ENCODE measurements at places on chromosomes 1 and 21.

DNA sequence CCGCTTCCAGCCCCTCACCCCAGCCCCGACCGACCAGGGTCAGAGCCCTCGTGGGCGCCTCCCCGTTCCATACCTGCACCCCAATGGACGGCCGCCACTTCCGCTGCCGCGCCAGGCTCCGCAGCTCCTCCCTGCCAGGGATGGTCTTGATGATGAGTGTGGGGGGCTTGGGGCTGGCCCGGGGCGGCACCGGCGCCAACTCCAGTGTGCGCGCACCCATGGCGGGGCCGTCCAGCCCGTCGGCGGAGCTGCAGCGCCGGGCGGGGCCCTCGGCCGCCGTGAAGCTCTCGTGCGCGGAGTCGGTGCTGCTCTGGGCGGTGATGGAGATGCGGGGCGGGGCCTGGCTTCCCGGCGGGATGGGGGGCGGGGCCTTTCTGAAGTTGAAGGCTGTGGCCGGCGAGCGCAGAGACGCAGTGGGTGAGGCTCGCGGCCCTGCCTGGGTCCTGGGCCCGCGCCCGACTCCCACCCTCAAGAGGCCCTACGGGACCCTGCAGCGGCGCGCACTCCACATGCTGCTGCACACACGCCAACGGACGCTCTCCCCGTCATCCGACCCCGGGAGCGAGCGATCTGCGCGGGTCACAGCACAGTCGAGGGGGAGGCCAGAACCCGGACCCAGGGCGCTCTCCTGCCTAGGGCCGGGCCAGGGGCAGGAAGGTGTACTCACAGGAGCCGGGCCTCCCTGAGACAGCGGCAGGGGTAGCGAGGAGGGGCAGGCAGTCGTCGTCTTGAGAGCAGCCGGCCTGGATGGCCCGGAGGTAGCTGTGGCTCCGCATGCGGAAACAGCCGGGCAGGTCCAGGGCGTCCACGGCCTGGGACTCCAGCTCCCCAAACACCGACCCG lies 26.1 kb upstream of the SMIM12 start:
- peaks cover 4% of the 10 kb centered on the region for H3K4me1 ChIP-seq
- no peak overlapping the region for H3K27ac ChIP-seq
- DNase-seq, result peak; percentile 79
- H3K36me3 ChIP-seq, result no peaks in the 10 kb centered on the region
- peak overlapping the region; percentile 66 for H3K4me3 ChIP-seq
- peaks cover 70% of the 10 kb centered on the region for H3K27me3 ChIP-seq

DNA sequence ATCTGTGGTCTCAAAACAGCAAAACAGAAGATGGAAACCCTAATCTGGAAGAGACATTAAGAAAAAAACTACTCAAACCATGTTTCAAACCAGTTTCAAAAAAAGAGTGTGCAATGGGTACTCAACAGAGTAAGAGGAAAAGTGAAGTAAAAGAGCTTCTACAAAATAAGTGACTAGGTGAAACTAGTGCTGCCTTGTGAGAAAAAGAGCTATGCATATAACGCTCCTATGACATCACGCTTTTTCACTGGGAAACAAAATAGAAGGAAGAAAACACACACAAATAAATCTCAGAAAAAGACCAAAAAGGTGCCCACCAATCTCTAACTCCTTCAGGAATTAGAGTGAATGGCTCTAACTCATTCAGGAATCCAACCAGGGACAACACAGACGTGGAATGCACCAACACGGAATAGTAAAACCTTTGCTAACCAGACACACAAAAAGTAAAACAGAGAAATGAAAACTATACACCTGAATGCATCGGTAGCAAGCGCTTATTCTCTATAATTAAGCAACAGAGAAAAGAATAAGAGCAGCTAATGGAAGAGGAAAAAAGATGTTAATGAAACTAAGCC lies 1.3 kb downstream of the FOXJ3 start:
- peak overlapping the region; percentile 93 for H3K27ac ChIP-seq
- H3K4me3 ChIP-seq, result peak overlapping the region; percentile 94
- H3K4me1 ChIP-seq, result peaks cover 62% of the 10 kb centered on the region

DNA sequence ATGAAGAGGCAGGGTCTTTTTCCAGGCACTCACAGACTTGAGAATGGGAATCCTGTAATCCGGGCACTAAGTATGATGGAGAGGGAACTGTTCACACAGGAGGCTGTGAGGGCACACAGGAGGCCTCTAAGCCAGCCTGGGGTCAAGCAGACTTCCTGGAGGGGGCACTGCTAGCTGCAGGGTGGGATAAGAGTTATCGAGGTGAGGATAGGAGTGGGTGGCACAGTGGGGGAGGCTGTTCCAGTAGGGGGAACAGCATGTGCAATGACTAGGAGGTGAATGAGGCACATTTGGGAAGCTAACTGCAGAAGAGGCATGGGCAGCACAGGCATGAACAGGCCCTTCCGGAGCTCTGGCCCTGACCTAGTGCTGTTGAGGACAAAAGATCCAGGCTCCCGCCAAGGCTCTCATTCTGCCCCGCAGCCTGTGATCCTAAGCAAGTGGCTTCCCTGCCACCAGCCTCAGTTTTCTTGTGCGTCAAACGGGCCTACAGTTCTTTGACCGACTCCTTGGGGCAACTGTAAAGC lies 216.7 kb downstream of the TRABD2B start:
- DNase-seq, result no peak
- H3K4me3 ChIP-seq, result no peak overlapping the region
- no peaks in the 10 kb centered on the region for H3K4me1 ChIP-seq
- no peak overlapping the region for H3K27ac ChIP-seq
- peaks cover 4% of the 10 kb centered on the region for H3K27me3 ChIP-seq

DNA sequence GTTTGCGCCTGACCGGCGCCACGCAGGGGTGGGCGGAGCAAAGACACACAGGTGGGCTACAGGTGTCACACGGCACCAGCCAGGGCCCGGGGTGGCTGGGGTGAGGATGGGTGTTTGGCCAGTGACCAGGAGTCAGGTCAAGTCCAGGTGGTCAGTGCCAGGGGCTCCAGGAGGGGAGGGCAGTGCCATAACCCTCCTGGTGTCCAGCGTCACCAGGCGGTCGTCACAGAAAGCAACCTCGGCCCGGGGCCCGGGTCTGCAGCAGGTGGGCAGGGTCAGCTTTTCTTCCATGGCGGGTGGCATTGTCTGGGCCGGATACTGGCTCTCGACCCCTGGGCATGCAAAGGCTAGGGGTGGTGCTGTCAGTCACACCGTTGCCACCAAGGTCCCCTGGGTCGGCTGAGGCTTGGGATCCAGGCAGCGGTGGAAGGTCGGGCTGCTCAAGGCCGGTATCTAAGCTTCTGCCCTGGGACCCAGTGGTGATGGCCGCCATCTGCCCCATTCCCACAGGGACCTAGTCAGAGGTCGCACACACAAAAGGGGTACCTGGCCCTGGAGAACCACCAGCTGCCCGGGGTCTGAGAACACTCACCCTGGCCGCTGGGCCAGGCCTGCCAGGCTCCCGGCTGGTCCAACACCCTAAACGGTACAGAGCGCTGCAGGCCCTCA lies 1.8 kb downstream of the FNDC10 start:
- H3K4me1 ChIP-seq, result peaks cover 14% of the 10 kb centered on the region
- no peak overlapping the region for H3K27ac ChIP-seq
- H3K36me3 ChIP-seq, result no peaks in the 10 kb centered on the region
- peaks cover 10% of the 10 kb centered on the region for H3K27me3 ChIP-seq

GRCh38 chr1:17423781-17424245 lies 15.7 kb downstream of the RCC2 start:
- H3K36me3 ChIP-seq, result peaks cover 99% of the 10 kb centered on the region
- H3K4me1 ChIP-seq, result peaks cover 13% of the 10 kb centered on the region
- no peaks in the 10 kb centered on the region for H3K27me3 ChIP-seq
- DNase-seq, result no peak

DNA sequence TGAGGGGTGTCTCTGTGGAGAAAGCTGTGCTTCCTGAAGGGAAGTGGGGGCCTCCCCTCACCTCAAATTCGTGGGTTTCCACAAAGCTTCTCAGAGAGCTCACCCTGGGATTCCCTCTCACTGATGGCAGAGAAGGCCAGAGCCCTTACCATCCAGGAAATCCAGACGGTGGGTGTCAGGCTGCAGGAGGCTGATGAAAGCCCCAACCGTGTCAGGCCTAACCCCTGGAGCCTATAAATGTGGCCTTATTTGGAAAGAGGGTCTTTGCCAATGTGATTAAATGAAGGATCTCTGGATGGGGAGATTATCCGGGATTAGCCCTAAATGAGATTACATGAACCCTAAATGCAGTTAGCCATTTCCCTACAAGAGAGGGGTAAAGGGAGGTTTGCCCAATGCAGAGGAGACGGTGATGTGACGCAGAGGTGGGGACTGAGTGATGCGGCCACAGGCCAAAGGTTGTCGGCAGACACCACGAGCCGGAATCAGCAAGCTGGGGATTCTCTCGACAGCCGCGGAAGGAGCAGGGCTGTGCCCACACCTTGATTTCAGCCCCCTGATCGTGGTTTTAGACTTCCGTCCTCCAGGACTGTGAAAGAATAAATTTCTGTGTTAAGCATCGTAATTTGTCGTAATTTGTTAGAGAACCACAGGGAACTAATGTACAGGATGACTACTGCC lies 82.6 kb downstream of the TOMM20 start:
- H3K4me1 ChIP-seq, result peaks cover 52% of the 10 kb centered on the region
- H3K27me3 ChIP-seq, result no peaks in the 10 kb centered on the region
- no peak for DNase-seq

- no peaks in the 10 kb centered on the region for H3K27me3 ChIP-seq
- peaks cover 17% of the 10 kb centered on the region for H3K4me1 ChIP-seq
- no peaks in the 10 kb centered on the region for H3K36me3 ChIP-seq
Measured at GRCh38 chr1:2315674-2316450, 75.5 kb downstream of the MORN1 start.

DNA sequence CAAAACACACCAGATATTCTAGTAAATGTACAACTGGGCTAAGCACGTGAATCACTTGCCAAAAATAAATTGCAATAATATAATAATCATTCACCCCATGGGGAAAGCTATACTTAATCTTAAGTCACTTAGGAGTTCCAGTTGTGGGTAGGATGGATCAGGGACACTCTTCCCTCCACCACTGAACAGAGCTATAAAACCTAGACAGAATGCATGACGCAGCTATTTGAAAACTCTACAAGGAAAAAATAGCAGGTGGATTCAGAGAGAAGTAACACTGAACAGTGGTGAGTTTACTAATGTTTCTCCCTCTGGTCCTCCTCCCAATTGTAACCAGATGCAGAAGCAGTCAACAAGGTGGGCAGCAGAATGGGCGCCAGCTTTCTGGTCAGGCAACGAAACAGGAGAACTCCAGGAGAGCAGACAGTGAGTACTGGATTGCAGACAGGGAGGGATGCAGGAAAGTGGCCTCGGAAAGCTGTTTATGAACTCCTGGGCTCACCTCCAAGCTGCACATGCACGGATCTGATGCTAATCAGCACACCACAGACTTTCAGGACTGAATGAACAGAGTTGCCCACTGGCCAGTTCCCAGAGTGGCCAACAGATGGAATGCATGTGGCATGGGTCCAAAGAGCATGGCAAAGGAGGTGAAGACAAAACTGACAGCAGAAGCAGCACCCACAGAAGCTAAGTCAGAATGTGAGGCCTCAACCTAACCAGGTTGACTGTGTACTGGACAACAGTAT lies 41.4 kb downstream of the TARBP1 start:
- H3K36me3 ChIP-seq, result peaks cover 91% of the 10 kb centered on the region
- peaks cover 10% of the 10 kb centered on the region for H3K4me1 ChIP-seq
- H3K4me3 ChIP-seq, result no peak overlapping the region

DNA sequence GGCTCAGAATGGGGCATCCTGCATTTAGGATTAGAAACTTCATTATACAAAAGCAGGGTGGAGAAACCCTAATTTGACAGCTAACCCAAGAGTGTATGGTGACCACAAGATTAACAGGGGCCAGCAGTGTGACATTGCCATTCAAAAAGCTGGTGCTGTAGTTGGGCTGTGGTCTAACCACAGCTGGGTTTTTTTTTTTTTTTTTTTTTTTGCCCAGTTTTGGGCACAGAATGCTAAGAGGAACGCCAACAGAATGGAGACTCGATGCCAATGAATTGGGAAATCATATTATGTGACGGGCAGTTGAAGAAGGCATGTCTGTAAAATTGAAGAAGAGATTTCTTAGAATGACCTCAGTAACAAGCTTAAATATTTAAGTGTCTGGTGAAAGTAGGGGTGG lies 58.4 kb downstream of the NFIA start:
- H3K4me1 ChIP-seq, result peaks cover 2% of the 10 kb centered on the region
- no peak overlapping the region for H3K27ac ChIP-seq
- H3K27me3 ChIP-seq, result no peaks in the 10 kb centered on the region
- no peaks in the 10 kb centered on the region for H3K36me3 ChIP-seq

- no peaks in the 10 kb centered on the region for H3K36me3 ChIP-seq
- H3K27me3 ChIP-seq, result peaks cover 3% of the 10 kb centered on the region
- no peak for DNase-seq
- no peak overlapping the region for H3K4me3 ChIP-seq
- H3K27ac ChIP-seq, result no peak overlapping the region
Measured at GRCh38 chr1:176843352-176844297, 320.9 kb downstream of the ASTN1 start.

Measured in activated T-cell treated with anti-CD3 and anti-CD28 coated beads, Interleukin-2, amount 50 U/mL, for 24 hours (primary cell).